Smooth muscle cell of trachea (primary cell): ENCODE measurements at places on chromosomes 3 and 15. TPM values are rescaled to one million over a fixed set of nuclear protein-coding genes. Genes with fewer than 3 reads are reported as not detected.

The SLC27A2 gene
- 0.15 TPM in 1 of 2 replicates, not detected in the other for total RNA-seq

The CERS3 gene
- not detected in 2 replicates for total RNA-seq

The ZKSCAN7 gene
- total RNA-seq: 9.0 and 11.1 TPM in 2 replicates

The TNNC1 gene
- 0.66 TPM in 1 of 2 replicates, not detected in the other for total RNA-seq

The BBX gene
- total RNA-seq: 42.3 and 56.6 TPM in 2 replicates

The AHSG gene
- not detected in 2 replicates for total RNA-seq

The SCN11A gene
- total RNA-seq: under 0.01 and 0.17 TPM in 2 replicates

The KATNBL1 gene
- 24.6 and 46.4 TPM in 2 replicates for total RNA-seq

The NECTIN3 gene
- total RNA-seq: 73.0 and 75.8 TPM in 2 replicates

The GOLGA6B gene
- total RNA-seq: not detected in 2 replicates

The CCR1 gene
- 4.5 and 7.6 TPM in 2 replicates for total RNA-seq

The SPINK8 gene
- total RNA-seq: not detected in 2 replicates

The TGM4 gene
- total RNA-seq: not detected in 2 replicates

The ZNF502 gene
- 3.6 and 6.0 TPM in 2 replicates for total RNA-seq

The MYZAP gene
- total RNA-seq: under 0.01 TPM in 1 of 2 replicates, not detected in the other

The CHRD gene
- total RNA-seq: 0.73 and 2.6 TPM in 2 replicates

The DAG1 gene
- 41.3 and 53.8 TPM in 2 replicates for total RNA-seq

The SPG11 gene
- total RNA-seq: 103 and 126 TPM in 2 replicates

The PPIP5K1 gene
- 21.1 and 25.8 TPM in 2 replicates for total RNA-seq

The ACP3 gene
- total RNA-seq: 0.99 and 4.5 TPM in 2 replicates

The CD86 gene
- not detected in 2 replicates for total RNA-seq

The SLC22A14 gene
- 0.15 TPM in 1 of 2 replicates, not detected in the other for total RNA-seq

The TMEM212 gene
- not detected in 2 replicates for total RNA-seq

The MLF1 gene
- total RNA-seq: 11.9 and 12.7 TPM in 2 replicates

The MYL3 gene
- not detected in 2 replicates for total RNA-seq

The C3orf85 gene
- total RNA-seq: not detected in 2 replicates

The ST3GAL6 gene
- 0.87 and 0.99 TPM in 2 replicates for total RNA-seq

The TMA7 gene
- 178 and 359 TPM in 2 replicates for total RNA-seq

The RTP3 gene
- not detected in 2 replicates for total RNA-seq

The CTXND1 gene
- under 0.01 TPM in 1 of 2 replicates, not detected in the other for total RNA-seq

The NR2E3 gene
- 0.29 TPM in 1 of 2 replicates, not detected in the other for total RNA-seq

The TP63 gene
- total RNA-seq: under 0.01 and 0.15 TPM in 2 replicates

The CTXN2 gene
- not detected in 2 replicates for total RNA-seq

The TMEM41A gene
- 8.8 and 10.0 TPM in 2 replicates for total RNA-seq

The CHDH gene
- 0.15 and 0.99 TPM in 2 replicates for total RNA-seq

The CFAP100 gene
- not detected in 2 replicates for total RNA-seq

The XCR1 gene
- under 0.01 TPM in 1 of 2 replicates, not detected in the other for total RNA-seq

The KLHL40 gene
- total RNA-seq: not detected in 2 replicates

The CADPS gene
- 3.8 and 7.4 TPM in 2 replicates for total RNA-seq

The ROPN1 gene
- total RNA-seq: not detected in 2 replicates

The SLC51B gene
- total RNA-seq: 0.66 and 1.5 TPM in 2 replicates

The TMEM40 gene
- total RNA-seq: 0.15 TPM in 1 of 2 replicates, not detected in the other

The CCDC54 gene
- not detected in 2 replicates for total RNA-seq

The MESP2 gene
- 0.58 and 1.3 TPM in 2 replicates for total RNA-seq

The VIPR1 gene
- total RNA-seq: 0.29 TPM in 1 of 2 replicates, not detected in the other

The CHRM5 gene
- under 0.01 and 0.15 TPM in 2 replicates for total RNA-seq

The UROC1 gene
- total RNA-seq: not detected in 2 replicates

The PLCB2 gene
- 0.17 and 0.29 TPM in 2 replicates for total RNA-seq

The CPB1 gene
- total RNA-seq: not detected in 2 replicates

The TMIE gene
- total RNA-seq: under 0.01 TPM in 1 of 2 replicates, not detected in the other

The CRYGS gene
- total RNA-seq: 0.83 and 2.0 TPM in 2 replicates

The RAF1 gene
- total RNA-seq: 112 and 171 TPM in 2 replicates

The MORC1 gene
- total RNA-seq: not detected in 2 replicates

The ARID3B gene
- total RNA-seq: 1.0 and 1.5 TPM in 2 replicates

The PDZRN3 gene
- total RNA-seq: 51.2 and 78.2 TPM in 2 replicates

The AMT gene
- 1.2 and 3.2 TPM in 2 replicates for total RNA-seq

The PRRT3 gene
- 5.4 and 7.1 TPM in 2 replicates for total RNA-seq
